MM.1S (cell line): ENCODE measurements at places on chromosomes 3 and 15.

- DNase-seq = no peak
These were observed 110.3 kb upstream of the MITF start for GRCh38 chr3:69628951-69629350.

DNA sequence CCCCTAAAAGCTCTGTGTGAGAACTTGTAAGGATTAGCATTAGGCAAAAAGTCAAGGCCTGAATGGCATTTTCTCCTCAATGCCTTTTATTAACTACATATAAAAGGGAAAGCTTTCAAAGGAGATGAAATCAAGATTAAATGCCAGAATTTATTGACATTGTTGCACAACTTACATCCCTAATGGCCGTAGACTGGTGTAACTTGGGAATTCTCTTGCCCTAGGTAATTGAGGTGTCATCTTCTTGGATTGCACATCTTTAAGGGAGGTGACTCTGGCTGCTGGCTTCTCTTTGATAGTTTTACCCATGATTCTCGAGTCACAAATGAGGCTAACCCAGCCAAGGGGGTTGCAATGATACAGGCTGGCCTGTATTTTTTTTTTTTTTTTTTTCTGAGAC is 249.1 kb downstream of the TBL1XR1 start:
- no peak for DNase-seq

- DNase-seq = no peak
These were observed 51.4 kb downstream of the RYK start for GRCh38 chr3:134199240-134199639.

- DNase-seq = no peak
These were observed 2.4 kb upstream of the ADAMTSL3 start for GRCh38 chr15:83651541-83651940.

GRCh38 chr3:53775834-53776251 is 70.4 kb downstream of the CHDH start:
- DNase-seq = no peak

- DNase-seq = no peak
These were observed 139.8 kb downstream of the RPL22L1 start for GRCh38 chr3:170730071-170730812.

DNA sequence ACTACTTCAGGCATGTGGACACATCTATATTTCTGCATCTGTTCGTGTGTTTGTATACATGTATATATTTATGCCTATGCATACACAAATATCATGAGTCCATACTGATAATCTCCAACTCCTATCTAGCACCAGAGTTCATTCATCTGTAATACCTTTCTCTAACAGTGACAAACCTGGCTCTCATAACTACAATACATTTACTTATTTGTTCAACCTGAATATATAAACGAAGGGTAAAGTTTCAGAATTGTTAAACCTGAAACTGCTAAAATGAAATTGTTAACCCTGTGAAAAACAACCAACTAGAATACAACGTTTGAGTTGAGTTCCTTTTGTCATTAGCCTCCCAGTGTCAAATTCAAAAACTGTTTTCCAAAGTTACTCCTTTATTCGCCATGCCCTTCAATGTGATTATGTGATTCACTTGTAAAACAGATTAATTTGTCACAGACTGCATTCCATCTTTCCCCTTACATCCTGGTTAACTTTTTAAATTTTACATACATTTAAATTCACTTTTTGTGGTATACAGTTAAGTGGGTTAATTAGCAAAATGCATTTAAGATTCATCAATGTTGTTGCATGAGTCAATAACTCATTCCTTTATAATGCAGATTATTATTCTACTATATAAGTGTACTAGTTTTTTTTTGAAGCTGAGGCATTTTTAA is 58.5 kb downstream of the PIK3R4 start:
- no peak for DNase-seq

GRCh38 chr3:187082758-187083375 is 56.4 kb downstream of the RPL39L start:
- no peak for DNase-seq

DNA sequence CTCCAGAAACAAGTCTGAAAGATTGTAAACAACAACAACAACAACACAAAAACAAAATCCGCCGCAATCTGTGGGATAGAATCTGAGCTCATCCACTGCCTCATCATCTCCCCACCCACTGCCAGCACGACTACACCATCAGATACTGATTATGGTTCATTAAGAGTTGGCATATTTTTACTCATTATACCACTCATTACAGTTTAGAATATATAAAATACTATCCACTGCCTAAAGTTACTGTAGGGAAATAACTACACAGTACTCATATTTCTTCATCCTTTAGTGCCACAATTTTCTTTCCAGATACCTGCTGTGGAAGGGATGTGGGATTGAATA is 152.5 kb upstream of the PEX5L start:
- DNase-seq = no peak

DNA sequence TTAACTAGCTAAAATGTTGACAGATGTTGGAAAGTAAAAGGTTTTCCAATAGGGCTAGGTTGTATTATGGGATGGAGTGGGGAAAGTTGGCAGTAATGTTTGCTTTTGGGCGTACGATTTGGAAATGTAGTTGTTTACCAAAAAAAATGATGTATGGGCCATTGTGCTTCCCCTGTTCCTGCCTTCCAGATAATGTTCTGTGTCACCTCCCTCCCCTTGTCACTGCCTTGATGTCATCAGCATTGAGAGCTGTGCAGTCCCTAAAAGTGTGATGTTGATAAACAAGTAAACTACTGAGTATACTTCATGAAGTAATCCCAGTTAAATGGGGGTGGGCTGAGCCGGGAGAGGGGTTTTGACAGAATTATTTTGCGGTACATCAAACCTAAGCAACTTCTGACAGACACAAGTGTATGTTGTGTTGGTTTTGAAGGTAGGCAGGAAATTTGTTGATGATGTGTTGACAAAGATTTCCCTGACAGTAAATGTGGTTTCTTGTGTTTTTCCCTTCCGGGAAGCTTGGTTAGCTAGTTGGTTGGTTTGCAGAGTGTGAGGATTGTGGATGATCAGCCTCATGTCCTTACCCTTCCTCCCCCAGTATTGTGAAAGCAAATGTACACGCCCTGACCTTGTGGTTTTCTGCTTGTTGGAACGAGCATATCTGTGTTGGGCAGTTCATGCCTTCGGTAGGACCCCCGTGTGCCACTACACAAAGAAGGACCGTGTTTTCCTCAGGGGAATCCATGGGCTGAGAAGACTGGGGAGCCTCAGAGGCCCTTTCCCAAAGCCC is 87.3 kb downstream of the PGPEP1L start:
- no peak for DNase-seq

DNA sequence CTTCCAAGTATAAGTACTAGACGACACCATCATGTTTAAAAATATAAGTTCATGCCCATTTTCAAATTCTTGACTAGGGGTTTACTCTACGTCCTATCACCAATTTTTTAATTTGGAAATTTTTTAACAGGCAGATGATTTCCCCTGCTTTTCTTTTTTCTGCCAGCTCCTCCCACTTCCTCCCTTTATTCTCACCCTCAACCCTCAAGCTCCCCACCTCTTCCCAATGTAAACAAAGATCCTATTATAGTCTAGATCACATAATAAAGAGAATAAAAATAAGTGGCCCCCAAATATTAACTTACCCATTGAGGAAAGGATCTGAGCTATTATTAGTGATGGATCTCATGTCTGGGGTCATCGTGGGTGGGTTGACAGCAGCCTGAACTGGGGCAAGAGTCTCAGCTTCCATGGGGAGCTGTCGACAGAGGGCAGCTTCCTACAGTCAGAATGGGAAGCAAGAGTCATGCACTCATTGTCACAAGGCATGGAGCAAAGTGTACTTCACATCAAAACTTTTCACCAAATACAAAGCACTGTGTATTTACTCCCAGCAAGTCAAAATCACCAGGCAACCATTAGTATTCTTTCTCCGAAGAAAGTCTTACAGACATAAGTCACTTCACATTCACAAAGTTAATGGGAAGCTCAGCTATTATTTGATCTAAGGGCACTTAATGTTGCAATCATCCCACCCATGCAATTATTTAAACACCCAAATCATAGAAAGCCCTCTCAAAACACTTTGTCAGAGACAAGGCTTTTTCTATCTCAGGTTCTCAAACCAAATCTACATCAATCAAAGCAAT is 53.2 kb downstream of the TM4SF4 start:
- no peak for DNase-seq

DNA sequence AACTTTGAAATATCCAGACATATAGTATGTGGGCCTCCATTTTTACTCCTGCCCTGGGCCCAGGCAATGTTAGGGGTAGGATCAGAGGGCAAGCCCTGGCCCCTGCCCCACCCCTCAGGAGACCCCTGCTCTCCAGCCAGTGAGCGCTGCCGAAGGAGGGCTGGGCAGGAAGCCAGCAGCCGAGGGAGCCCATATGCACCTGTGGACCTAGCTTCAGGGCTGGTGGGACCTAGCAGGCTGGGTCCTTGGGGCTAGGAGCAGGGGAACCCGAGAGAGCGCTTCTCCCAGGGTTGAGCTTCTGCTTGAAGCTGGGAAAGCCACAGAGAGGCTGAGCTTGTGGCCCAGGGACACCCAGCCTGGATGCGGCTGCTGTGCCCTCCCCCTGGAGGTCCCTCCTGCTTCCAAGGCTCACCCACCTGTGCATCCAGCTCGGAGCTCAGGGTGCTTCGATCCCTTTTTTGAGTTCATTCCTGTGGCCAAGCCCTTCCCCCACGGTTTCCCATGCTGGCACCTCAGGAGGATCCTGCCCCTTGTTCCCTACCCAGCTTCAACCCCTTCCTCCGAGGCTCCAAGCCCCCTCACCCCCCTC is 21.0 kb upstream of the CYP11A1 start:
- no peak for DNase-seq

DNA sequence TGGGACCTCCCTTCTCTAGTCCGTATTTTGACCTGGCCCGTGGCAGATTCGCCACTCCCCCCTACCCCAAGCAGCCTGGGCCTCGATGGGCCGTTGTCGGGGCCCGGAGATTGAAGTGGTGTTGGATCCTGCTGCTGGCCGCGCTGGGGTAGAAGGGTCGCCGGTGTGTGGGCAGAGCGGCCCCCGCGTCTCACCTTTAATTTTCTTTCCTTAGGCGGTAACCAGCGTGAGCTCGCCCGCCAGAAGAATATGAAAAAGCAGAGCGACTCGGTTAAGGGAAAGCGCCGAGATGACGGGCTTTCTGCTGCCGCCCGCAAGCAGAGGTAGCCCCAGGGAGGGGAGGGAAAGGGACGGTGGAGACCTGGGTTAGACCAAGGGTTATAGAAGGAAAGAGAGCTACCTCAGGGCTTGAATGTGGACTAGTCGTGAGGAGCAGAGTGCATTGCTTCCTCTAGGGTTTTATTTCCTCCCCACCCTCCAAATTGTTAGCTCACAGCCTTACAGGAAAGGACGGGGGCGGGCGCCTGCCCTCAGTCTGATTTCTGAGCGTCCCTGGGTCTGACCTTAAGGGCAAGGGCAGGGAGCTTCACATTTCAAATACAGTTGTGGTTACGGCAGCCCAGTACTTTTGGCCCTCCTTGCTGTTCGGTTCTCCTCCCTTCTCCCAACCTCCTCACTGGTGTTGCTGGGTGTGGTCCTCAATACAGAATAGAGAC is 799 bp downstream of the SERF2 start:
- no peak for DNase-seq

DNA sequence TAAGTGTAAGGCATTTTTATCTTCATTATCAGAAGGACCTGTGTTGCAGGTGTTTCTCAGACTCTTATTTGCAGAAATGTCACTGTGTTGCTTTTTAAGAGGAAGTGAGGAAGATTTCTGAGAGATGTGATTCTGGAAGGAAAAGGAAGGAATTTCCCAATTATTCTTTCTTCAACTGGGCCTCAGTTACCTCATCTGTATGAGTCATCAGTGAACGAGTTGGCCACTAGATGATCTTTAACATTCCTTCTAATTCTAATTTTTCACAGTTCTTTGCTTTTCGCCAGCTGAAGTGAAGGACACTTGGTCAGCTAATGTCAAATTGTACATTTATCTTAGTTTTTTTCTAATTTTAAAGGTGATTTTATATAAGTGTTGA is 28.9 kb downstream of the CLEC3B start:
- no peak for DNase-seq

DNA sequence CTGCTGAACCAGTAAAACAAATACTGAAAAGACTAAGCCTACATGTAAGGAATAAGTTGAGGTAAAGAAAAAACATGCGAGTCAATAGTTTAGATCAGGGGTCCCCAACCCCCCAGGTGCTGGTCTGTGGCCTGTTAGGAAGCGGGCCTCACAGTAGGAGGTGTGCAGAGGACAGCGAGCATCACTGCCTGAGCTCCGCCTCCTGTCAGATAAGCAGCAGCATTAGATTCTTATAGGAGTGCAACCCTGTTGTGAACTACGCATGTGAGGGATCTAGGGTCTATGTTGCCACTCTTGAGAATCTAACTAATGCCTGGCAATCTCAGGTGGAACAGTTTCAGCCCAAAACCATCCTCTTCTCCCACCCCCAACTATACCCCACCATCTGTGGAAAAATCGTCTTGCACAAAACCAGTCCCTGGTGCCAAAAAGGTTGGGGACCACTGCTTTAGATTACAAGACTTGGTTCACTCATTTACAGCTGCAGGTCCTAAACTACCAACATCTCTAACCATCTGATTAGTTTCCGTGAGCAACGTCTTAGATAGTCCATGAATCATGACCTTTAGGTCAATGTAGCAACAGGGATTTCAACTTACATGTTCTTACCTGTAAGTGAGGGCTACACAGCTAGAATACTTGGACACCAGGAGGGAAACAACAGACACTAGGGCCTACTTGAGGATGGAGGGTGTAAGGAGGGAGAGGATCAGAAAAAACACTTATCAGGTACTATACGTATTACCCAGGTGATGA is 66.7 kb downstream of the TRANK1 start:
- DNase-seq = no peak
